Myocyte (in vitro differentiated cells): ENCODE measurements at places on chromosomes 12 and 14. TPM values are rescaled to one million over a fixed set of nuclear protein-coding genes. Genes with fewer than 3 reads are reported as not detected.

The PSME2 gene
- 107 and 129 TPM in 2 replicates for total RNA-seq

DNA sequence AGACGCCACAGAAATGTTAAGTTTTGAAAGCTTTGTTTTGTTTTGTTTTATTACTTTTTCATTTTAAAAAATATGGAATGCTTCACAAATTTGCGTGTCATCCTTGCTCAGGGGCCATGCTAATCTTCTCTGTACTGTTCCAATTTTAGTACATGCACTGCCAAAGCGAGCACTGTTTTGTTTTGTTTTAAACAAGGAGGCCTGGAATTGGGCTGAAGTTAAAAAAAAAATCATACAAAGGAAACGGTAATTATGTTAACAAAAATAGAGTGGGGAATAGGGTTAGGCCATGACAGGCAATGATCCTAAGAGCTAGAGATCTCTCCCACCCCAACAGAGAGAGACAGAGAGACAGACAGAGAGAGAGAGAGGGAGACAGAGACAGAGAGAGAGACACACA is 57.0 kb downstream of the ZFP36L1 start:
- no peak for DNase-seq

DNA sequence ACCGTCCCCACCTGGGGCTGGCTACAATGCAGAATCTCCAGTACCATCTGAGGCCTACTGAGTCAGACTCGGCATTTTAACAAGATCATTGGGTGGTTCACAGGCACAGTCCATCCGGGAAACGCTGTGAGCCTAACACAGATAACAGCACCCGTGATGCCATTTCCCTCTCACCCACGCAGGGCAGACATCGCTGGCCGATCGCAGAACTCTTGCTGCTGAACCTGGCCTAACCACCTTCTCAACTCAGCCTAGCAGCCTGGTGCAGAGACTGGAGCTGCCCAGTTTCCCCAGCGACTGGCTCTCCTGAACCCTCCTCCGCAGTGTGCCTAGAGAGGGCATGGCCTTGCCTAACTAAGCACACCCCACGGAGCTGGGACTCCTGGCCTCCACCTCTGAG is 83.3 kb downstream of the NCOR2 start:
- no peak for DNase-seq

DNA sequence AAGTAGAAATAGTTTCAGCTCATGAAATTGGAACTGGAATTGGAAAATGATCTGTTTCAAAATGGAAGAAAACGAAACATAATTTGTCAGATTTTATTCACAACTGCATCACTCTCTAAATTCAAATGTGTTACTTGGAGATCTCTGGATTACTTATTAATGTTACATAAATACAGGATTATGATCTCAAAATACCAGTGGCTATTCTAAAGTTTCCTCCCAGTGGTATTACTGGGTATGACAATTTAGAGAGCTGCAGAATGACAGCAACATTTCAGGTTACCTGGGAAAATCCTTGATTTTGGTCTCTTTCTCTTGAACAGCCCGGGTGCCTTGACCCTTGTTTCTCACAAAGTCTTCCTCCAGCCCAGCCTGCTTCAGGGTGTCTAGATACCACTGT is 14.2 kb downstream of the FAM161B start:
- no peak for DNase-seq

The SPX gene
- 4.9 and 8.7 TPM in 2 replicates for total RNA-seq

- DNase-seq, result no peak
Measured at GRCh38 chr12:110721570-110721969, 21.1 kb downstream of the PPP1CC start.

The FRS2 gene
- total RNA-seq, result 59.7 and 66.8 TPM in 2 replicates

GRCh38 chr14:100065111-100065871 is at the start of gene EVL:
Gene EVL, plus strand, starts transcription at chr14:100065422. Its CDS starts 79 bp downstream, at chr14:100065501.
- no peak for DNase-seq

DNA sequence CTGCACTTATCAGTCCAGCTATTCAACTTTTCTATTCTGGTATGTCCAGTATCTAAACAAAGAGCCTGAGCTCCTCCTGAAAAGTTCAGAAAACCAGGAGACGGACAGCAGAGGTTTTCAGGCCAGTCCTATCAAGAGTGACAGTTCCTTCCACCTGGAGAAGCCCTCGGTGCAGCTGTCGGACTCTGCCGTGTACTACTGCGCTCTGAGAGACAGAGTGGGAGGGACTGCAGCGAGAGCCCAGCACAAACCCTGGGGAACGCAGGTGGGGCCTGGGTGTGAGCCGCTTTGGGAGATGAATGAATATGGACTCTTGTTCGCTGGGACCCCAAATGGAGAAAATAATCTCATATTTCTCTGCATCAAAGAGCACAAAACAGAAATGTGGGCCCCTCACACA is 329.8 kb upstream of the OR4E1 start:
- DNase-seq, result no peak
